Mucosa of gallbladder (tissue), 1 donor: ENCODE measurements at places on chromosomes 7 and 10.
A peak's percentile ranks its signal among the peaks of the same experiment; 100 is the strongest.

- no peak for DNase-seq
Measured at GRCh38 chr7:37015353-37016034, 291.2 kb upstream of the AOAH start.

DNA sequence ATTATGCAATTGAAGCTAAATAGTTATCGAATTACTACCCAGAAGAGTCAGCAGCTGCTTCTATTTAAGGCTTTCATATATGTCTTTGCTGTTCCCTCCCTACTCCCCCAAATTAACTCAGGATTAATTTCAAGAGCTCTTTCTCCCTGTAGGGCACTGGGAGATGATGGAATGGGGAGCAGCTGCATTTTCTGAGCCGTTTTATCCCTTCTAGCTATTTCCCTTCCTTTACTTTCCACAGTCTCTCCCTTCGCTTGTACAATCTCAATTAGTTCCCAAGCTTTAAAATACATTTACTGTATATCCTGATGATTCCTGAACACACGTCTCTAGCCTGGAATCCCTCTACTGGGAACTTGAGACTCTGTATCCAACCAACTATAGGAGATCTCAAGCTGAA lies 19.8 kb upstream of the TSPAN12 start:
- no peak for DNase-seq

GRCh38 chr7:107069457-107069856 lies 25.0 kb downstream of the PRKAR2B start:
- no peak for DNase-seq

DNA sequence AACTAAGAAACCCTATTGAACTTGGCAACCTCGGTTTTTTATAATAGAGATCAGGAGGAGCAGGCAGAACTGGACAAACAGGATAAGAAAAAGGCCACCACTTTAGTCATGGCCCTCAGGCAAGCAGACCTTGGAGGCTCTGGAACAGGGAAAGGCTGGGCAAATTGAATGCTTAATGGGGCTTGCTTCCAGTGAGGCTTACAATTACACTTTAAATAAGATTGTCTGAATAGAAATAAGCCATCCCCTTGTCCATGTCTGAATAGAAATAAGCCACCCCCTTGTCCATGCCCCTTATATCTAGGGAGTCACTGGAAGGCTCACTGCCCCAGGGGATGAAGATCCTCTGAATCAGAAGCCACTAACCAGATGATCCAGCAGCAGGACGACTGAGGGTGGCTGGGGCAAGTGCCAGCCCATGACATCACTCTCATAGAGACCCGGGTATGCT lies 40.6 kb downstream of the AKR1B15 start:
- no peak for DNase-seq

- DNase-seq = peak; percentile 54
Measured at GRCh38 chr10:114547056-114547455, 111.0 kb downstream of the ABLIM1 start.

GRCh38 chr10:106815427-106816043 lies 349.0 kb downstream of the SORCS1 start:
- DNase-seq = no peak

DNA sequence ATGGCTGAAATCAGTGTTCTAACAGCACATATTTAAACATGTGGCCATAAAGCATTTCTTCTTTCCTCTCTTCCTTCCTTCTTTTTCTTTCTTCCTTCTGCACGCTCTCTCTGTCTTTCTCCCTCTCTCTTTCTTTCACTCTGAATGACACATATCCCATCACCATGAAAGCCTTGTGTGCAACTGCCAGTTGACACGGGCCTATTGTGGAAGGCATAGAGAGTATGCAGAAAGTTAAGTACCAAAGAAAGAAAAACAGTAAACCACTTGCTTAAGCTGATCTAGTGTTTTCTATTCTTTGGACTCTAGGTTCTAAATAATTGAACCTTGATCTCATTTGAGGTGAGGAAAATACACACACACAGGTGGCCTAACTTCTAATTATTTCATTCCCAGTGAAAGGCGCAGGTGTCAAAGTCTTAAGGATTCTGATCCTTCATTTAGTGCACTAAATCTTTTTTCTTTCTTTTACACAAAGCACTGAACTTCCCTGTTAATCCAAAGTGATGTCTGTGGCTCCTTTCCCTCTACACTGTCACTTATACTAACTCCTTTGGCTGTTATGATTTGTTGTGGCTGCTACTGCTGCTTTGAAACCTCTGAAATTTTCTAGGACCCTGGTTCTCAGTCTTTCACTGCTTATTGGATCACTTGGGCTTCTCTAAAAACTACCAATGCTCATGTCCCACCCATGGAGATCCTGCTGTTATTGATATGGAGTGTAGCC lies 17.7 kb downstream of the DKK1 start:
- no peak for DNase-seq

DNA sequence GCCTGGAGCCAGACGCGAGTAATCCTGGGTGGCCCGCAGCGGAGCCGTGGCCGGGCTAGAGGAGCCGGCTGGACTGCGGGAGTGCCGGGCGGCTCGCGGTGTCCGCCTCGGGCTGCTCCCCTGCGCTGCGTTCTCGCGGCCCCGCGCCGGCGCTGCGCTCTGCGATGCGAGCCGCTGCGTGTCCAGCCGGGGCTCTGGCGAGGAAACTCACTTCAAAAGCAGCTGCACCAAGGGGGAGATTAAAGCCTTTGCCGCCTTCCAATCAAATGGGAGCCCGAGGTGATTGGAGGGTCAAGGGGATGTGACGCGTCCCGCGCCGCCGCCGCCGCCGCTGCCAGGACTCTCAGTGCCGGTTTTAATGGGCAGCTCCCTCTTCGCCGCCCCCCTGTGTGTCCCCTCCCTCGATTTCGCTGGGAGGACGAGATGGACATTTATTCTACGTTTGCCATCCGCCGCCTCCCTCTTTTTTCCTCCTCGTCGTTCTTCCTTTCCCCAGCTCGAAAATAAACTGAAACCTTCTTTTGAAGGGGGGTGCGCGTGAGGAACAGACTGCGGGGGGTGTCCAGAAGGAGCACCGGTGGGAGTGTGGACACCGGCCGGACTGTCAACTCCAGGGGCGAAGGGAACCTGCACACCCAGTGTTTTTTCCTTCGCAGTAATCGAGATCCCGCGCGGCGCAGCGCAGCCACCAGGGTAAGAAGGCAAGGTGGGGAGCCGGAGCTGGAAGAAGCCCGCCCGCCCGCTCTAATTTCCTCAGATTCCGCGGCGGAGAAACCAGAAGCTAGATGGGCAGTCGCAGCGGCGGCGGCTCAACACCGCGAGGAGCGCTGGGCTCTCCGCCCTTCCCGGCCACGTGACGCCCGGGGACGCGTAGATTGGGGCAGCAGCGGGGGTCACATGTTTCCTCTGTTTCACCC lies at the start of gene ZNF503:
TSS of gene ZNF503 (minus strand) at position 196 of the 917 bp plus-strand sequence. CDS start 345 bp downstream, outside the sequence.
- peak; percentile 98 for DNase-seq

- DNase-seq = no peak
Measured at GRCh38 chr7:33958104-33958503, 52.8 kb downstream of the BMPER start.

DNA sequence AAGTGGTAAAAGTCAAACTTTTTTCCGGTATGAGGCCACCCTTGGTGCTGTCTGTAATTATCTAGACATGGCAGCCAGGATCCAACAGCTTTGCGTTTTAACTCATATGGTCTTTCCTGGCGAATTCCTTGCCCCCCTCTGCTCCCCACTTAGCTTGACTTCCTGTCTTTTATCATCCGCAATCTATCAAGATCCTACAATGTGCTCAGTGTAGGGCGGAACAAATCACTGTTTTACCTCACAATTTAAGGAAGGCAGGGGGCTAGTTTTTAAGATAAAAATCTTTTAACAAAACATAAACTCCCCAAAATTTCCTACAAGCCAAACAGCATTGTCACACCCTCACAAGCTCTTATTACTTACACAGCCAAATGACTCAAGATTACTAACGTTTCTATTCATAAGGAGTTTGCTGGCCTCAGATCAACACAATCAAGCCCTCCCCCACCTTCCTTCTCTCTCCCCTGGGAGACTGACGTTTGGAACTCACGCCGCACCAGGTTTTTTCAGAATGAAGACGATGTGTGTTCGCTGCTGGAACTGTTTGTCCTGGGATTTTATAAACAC lies 1.3 kb upstream of the CDK14 start:
- DNase-seq = no peak

DNA sequence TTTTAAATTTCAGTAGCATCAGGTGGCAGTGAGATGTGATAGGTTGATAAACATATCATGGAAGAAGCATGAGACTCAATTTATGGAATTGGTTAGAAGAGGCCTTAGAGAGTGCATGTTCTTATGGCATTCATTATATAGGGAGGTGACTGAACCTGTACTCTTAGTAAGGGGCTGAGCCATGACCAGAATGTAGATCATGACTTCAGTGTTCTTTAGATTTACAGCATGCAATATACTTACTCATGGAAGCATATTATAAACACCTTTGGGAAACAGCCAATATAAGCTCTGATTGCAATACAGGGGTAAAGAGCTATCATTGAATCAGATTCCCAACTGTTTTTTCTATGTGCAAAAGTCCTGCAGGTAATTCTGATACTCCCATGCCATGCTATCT lies 50.2 kb downstream of the NT5C3A start:
- DNase-seq = no peak

GRCh38 chr7:137968890-137969289 lies 33.0 kb downstream of the CREB3L2 start:
- no peak for DNase-seq

DNA sequence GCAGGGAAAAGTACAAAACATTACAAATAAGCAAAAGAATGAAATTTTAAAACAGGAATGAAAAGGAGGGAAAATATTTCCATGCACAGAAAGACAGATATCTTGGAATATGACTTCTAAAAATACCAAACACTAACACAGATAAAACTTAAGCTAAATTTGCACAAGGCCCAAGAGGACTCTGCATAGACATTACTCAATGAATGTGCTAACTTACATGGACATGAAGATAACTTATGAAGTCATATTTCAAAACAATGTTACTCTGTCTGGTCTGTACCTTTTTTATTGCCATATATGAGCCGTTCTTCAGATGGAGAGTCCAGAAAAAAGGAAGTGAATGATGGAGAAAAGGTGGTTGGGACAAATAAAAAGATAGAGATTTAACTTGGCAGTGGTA lies 15.0 kb upstream of the MSS51 start:
- DNase-seq = no peak

DNA sequence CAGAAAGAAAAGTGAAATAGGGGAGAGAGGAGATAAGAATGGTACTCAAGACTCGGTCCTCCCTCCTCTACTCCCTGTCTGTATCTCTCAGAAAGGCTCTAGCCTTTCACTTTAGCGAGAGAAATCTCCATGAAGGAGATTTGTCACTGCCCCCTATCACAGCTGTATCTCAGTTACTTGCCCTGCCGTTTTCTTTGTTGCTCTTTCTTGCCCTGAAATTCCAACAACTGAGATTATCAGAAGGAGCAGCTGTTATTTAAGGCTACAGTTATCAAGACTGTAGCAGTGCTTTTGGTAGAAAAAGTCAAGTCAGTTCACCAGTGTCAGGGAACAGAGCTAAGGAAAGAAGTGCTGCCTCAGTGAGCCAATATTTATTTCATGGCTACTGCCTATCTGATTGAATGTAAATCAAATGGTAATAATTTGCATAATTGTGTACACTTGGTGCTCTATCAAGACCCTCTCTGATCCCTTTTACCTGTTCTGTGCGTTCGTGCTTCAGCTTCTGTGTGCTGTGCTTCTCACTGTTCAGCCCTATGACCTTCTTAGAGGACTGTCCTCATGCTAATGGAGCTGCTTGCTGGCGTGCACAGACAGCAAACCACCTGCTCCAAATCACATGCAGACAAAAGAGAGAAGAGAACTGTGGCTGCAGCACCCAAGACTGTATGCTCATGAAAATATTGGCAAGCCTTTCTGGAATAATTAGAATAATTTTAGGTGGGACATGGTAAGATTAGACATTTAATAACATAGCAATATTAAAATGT lies 180.2 kb upstream of the FAM3C start:
- no peak for DNase-seq

- DNase-seq = no peak
Measured at GRCh38 chr7:103573479-103574058, 127.6 kb upstream of the SLC26A5 start.
